ENCODE measurements at places on chromosomes 5 and 9. TPM values are rescaled to one million over a fixed set of nuclear protein-coding genes. Genes with fewer than 3 reads are reported as not detected.

DNA sequence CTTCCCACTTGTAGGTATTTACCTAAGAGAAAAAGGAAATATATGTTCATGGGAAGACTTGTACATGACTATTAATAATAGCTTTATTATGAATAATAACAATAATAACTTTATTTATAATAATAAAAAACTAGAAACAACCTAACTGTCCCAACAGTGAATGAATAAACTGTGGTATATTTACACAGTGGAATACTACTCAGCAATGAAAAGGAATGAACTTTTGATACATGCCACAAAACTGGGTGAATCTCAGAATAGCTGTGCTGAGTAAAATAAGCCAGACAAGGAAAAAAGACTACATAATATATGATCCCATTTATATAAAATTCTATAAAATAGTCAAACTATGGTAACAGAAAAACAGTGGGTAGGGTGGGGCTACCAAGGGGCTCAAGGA lies 88.7 kb downstream of the SCAMP1 start:
- DNase-seq: no peak

DNA sequence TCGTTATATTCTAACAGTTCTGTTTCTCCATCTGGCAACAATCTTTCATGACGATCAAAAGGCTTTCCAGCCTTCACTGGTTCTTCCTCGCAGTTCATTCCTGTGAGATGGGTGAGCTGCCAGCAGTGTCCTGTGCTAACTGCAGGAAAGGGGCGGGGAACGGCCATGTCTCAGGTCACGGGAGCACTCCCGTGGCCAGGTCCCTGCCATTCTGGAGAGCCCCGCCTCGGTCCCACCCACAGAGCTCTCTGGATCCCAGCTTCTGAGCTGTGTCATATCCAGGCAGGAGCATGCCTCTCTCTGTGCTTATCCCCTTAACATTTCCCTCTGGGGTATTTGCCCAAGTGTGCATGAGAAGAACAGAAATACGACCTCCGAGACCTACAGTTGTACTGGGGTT lies 297.8 kb upstream of the IRX2 start:
- no peak for DNase-seq

GRCh38 chr5:173055722-173055982 lies 500 bp upstream of the CREBRF start:
- no peak for DNase-seq

- no peak for DNase-seq
Observed at GRCh38 chr5:14665949-14666348, 1.4 kb downstream of the OTULIN start.

- no peak for DNase-seq
Observed at GRCh38 chr5:22541037-22541436, 312.1 kb downstream of the CDH12 start.

DNA sequence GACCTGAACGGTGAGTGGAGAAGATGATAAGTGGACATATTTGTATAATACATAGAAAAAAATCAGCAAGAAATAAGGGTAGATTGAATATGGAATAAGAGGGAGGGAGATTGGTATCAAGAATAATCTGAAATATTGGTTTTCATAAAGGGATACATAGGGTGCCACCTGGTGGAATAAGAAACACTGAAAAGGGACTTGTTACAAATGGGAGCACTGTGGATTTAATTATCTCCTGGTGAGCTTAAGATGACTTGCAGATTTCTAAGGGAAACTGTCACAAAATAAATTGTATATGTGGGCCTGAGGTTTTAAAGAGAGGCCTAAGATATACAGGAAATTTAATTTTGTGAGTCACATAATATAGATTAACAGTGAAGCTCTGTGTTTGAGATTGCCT lies 1403.5 kb upstream of the CDH18 start:
- DNase-seq: no peak

DNA sequence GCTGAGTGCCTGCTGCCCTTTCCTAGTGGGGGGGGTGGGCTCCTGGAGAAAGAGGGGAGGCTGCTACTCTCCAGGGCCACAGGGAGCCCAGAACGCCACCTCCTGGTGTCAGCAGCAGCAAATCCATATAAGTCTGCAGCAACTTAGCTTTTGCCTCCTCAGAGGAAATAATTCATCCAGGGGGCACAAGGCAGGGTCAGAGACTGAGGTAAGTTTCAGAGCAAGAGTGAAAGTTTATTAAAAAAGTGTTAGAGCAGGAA lies 4.0 kb upstream of the CLPTM1L start:
- no peak for DNase-seq

RHOBTB3 gene
- 160 TPM for total RNA-seq

F12 gene
- total RNA-seq: not detected

SELENOP gene
- 807 TPM for total RNA-seq

PGM5 gene
- 17.6 TPM for total RNA-seq

CDH12 gene
- total RNA-seq: not detected
